ENCODE measurements at places on chromosomes 7 and 10. TPM values are rescaled to one million over a fixed set of nuclear protein-coding genes. Genes with fewer than 3 reads are reported as not detected.

DNA sequence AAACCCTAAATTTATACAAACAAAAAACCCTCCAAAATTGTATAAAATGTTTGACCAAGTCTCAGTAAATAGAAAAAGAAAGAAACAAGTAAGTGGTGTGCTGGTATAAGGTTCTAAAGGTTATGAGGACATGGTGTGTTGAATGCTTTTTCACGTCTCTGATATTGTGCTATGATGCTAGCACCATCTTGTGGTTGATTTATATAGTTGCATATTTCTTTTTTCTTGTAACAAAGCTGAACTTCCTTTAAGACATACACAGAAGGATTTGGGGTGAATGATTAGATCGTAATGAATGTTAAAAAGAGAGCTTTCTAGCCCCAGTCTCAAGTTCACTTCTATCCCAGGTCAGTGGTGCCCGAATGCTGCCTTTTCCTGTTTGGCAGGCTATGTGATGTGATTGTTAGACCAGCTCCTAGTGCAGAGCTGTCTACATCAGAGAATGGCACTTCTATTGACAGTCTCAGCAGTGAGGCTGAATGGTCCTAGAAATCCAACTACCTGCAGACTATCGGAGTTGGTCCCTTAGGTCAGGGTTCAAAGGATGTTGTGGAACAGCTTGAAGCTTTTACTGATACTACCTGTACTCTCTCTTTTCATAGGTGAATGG lies 25.0 kb downstream of the VTI1A start:
- no peak for DNase-seq

- no peak for DNase-seq
Measured at GRCh38 chr7:96297876-96298275, 24.0 kb downstream of the SLC25A13 start.

DNA sequence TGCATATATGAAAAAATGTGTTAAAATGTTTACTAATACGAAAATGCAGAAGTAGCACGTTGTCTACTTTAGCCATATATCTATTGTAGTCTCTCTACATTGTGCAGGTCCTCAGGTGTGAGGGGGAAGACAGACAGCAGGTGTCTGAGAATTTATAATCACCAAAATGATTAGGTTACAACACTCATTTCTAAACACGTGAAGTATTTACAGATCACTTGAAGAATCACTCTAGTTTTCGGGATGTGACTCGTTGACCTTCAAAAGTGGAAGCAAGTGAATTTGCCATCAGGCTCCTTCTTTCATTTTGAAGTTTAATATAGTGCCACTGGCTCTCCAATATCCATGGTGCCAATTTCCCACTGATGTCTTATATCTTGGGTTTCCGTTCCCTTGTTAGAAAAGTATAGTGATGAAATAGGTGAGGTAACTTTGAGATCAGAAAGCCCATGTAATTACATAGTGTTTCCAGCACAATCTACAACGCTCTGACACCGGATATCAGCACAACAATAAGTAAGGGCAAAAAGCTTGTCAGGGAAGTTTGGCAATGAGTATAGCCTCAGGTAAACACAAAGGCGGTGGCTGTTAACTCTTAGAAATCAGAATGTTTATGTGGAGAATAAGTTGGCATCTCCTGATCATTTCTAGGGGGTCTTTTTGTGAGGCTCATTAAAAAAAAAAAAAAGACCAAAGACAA lies 57.5 kb upstream of the SP4 start:
- no peak for DNase-seq

DNA sequence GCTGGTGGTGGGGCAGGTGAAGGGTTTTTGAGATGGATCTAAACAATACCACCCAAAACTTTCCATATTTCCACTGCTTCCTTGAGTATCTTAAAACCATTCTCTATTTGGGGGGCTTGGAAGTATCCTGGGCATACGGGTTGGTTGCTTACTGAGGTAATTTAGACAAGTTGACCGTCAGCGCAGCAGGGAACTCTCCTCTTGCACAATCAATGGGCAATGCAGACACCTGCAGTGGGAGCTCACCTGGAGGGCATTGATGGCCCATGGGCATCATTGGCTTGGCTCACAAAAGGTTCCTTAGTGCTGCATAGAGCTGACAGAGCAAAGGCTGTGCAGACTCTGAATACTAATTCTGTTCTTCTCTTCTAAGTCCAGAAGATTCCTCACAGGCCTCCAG lies 101.5 kb downstream of the EPDR1 start:
- DNase-seq = no peak

DNA sequence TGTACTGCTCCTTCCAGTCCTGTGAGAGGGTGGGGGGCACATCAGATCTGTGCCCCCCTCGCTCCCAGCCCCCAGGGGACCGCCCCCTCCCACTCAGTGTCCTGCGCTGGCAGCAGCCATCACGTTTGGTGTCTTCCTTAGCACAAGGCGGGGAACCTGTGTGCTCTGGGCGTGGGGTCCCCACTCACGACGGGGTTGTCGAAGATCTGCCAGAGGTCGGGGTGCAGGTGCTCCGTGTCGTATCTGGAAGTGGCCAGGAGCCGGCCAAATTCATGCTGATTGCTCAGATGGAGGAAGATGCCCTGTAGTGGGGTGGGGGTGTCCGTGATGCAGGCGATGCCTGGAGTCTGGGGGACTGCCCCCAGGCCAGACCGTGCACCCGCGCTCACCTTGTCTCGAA lies 7.2 kb downstream of the PLOD3 start:
- no peak for DNase-seq

DNA sequence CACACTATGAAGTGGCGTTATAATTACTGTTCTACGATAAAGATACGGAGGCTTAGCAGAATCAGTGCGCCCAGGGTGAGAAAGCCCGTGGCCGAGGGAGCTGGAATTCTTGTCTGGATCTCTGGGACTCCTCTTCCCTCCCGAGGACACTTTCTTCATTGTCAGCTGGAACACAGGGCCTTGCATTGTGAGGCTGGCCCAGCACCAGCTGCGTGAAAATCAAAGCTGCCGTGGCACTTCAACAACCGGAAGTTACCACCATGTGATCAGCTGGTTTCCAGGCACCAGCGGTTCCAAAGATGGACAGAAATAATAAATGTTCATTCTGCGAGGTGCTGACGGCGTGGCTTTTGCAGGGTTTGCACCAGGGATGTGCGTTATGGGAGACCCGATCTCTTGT lies 234.0 kb upstream of the PITRM1 start:
- no peak for DNase-seq

- DNase-seq = peak; percentile 1
Measured at GRCh38 chr10:44198780-44199097, 186.2 kb downstream of the CXCL12 start.

DNA sequence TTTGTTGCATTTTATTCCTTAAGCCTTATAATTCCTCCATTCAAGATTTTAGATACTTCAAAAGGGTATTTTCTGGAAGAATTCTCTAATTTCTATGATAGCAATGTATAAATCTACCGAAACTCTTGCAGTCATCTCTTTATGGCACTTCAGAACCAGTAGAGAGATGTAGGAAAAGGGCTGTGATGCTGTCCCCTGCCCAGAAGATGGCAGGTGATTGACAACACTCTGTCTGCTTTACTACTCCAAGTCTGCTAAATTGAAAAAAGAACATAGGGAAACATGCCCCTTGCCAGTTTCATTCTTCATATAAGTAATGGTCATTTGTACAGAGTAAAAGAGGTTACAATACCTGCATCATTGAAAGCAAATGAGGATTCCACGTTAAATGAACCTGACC lies 5.1 kb downstream of the TCTN3 start:
- no peak for DNase-seq

DNA sequence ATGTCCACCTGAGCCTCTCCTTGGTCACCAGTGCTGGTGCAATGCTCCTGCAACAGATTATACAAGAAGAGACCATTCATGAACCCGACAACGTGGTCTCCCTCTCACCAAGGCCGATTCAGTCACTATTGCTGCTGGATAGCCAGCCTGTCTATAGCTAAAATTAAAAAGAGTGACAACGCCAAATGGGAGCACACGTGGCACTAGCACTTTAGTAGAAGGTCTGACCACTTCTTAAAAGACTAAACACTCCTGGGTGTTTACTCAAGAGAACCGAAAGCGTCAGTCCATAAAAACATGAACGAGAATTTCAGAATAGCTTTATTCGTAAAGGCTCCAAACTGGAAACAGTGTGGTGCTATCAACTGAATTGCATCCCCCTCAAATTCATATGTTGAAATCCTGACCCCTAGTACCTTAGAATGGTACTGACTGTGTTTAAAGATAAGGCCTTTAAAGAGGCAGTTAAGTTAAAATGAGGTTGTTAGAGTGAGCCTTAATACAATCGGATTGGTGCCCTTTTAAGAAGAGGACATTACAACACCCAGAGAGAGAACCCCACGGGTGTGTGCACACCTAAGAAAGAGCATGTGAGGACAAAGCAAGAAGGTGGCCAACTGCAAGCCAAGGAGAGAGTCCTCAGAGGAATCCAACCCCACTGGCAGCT lies 4.4 kb upstream of the GALNTL5 start:
- no peak for DNase-seq

GRCh38 chr10:120314442-120314841 lies 142.6 kb upstream of the PLPP4 start:
- no peak for DNase-seq

DNA sequence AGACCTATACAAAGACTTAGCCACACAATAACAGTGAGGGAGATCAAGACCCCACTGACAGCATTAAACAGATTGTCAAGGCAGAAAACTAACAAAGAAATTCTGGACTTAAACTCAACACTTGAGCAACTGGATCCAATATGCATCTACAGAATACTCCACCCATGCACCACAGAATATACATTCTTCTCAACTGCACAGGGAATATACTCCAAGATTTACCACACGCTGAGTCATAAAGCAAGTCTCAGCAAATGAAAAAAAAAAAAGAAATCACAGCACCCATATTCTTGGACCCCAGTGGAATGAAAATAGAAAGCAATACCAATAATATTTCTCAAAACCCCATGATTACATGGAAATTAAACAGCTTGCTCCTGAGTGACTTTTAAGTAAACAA lies 680.2 kb downstream of the PCDH15 start:
- DNase-seq = no peak

DNA sequence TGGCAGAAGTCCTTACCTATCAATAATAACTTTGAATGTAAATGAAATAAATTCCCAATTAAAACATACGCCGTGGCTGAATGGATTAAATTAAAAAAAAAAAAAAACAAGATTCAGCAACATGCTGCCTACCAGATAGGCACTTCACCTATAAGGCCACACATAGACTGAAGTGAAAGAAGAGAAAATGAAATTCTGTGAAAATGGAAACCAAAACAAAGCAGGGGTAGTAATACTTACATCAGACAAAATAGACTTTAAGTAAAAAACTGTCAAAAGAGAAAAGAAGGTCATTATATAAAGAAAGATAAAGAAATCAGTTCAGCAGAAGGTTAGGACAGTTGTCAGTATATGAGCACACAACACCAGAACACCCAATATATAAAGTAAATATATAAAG lies 55.3 kb downstream of the TCAF1 start:
- no peak for DNase-seq

- no peak for DNase-seq
Measured at GRCh38 chr7:149495785-149496641, 1.6 kb downstream of the ZNF746 start.

- no peak for DNase-seq
Measured at GRCh38 chr7:2209961-2210323, 22.8 kb downstream of the MAD1L1 start.

- no peak for DNase-seq
Measured at GRCh38 chr10:1406967-1407945, 330.1 kb downstream of the ADARB2 start.

DNA sequence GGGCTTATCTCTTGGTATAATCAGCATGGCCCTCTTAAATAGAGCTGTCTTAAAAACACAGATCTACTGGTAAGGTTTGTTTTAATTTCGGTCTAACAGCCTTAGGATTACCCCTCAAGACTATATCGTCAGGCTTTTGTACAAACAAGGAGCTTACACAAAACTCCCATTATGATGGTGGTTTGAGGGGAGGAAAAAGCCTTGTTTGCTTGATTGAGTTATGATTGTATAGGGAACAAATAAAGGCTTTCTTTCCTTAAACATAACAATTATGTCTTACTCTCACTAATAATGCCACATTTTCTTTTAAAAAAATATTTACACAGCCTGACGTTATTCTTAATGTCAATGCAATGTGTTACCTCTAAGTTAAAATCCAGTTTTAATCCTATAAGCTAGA lies 188.8 kb upstream of the TCF7L2 start:
- DNase-seq = no peak

DNA sequence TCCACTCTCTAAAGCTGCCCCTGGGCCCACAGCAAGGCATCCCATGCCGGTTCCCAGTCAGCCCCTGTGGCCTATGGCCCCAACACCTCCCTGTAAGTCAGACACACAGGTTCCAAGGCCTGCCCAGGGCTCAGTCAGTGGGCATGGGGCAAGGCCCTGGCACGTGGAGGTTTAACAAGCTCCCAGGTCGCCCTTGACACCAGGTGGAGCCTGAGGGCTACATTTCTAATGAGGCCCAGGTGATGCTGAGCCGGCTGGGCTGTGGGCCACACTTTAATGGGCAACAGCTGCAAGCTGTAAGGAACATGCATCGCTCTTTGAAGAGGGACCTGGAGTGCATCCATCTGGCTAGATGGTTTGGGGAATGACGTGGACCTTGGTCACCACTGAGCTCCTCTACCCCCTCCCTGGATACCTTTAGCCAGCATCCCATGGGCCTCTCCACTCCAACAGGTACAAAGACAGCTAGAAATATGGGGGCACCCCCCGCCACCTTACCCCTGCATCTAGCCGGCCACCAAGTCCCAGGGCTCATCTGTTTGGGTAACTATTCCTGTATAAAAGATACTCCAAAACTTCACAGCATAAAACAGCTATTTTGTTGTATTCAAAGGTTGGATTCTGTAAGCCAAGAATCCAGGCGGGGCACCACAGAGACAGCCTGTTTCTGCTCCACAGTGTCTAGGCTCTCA lies 122.5 kb downstream of the OAT start:
- no peak for DNase-seq

GRCh38 chr7:98841179-98841997 lies 28.4 kb downstream of the TMEM130 start:
- DNase-seq = peak; percentile 73

DNA sequence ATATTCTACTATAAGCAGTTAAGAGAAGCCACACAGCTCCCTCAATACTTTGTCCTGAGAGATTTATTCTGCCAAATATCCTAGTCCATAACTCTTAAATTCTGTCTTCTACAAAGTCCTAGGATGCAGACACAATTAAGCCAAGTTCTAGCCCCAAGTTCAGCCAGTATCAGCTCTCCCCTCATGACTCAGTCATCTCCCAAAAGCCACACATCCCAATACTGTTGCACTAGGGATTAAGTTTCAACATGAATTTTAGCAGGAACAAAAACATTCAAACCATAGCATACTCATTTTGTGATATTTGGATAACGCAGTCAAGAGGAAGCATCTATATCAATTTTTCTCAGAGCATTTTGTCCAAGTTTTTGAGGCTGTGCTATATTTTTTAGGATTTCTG lies 277.4 kb downstream of the FZD1 start:
- DNase-seq = no peak

NOLC1 gene
- total RNA-seq = 94.1 TPM

SAMD9L gene
- 102 TPM for total RNA-seq

DKK1 gene
- total RNA-seq = not detected

NSUN6 gene
- 21.2 TPM for total RNA-seq

GPNMB gene
- 0.29 TPM for total RNA-seq

MSMB gene
- total RNA-seq = not detected

IQUB gene
- not detected for total RNA-seq

NRG3 gene
- total RNA-seq = not detected

INA gene
- total RNA-seq = 0.08 TPM

ZNHIT1 gene
- total RNA-seq = 56.1 TPM

SFRP4 gene
- not detected for total RNA-seq
